Left cardiac atrium (tissue), 4 donors: ENCODE measurements at places on chromosomes 6 and 20.

- no peak for DNase-seq
Observed at GRCh38 chr20:20489648-20490341, 121.9 kb downstream of the INSM1 start.

- DNase-seq: peak; percentile 80
Observed at GRCh38 chr6:137313928-137314855, 95.0 kb upstream of the IFNGR1 start.

GRCh38 chr6:158121335-158121734 is 46.7 kb downstream of the SERAC1 start:
- DNase-seq: no peak

DNA sequence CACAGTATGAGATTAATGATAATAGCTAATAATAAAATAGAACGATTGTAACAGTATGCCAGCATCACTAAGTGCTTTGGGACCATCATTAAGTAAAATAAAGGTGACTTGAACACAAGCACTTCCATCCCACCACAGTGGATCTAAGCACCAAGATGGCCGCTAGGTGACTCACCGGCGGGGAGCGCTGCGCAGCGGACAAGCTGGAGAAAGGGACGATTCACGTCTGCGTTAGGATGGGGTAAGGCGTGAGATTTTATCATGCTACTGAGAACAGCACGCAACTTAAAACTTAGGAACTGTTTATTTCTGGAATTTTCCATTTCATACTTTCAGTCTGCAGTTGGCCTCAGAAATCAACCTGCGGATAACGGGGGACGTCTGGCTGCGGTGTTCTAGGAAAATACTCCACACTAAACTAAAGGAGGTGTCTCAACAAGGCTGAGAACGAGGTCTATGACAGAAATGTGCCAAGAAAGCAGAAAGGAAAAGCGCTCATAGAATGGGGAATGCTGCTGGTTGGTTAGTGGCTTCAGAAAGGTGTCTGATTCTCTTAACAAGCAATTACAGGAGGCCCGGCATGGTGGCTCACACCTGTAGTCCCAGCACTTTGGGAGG is 114.5 kb downstream of the GMPR start:
- no peak for DNase-seq

- no peak for DNase-seq
Observed at GRCh38 chr6:82741325-82741995, 324.2 kb downstream of the UBE3D start.

- DNase-seq: no peak
Observed at GRCh38 chr6:170440437-170440836, 112.7 kb downstream of the PSMB1 start.

GRCh38 chr20:12201289-12201991 is 283.7 kb downstream of the BTBD3 start:
- DNase-seq: no peak

GRCh38 chr6:167087857-167088354 is 35.0 kb upstream of the CCR6 start:
- no peak for DNase-seq

GRCh38 chr6:37309692-37310091 is 44.1 kb upstream of the RNF8 start:
- DNase-seq: no peak

DNA sequence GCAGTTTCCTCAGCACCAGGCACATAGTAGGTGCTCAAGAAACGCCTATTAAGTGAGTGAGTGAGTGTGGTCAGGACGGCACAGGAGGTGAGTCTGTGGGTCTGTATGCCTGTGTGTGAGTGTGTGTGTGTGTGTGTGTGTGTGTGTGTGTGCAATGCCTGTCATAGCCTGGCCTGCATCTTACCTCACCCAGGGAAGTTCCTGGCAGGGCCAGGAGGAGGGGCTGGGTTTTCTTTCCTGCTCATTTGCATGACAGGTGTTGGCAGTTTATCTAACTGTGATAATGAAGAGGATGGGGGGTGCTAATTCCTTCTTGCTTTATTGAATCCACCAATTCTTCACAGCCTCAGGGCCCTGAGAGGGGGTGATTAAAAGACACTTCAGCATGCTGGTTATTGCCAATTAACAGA is 146.7 kb upstream of the MLN start:
- no peak for DNase-seq

- DNase-seq: no peak
Observed at GRCh38 chr6:24911796-24912382, 23.9 kb downstream of the RIPOR2 start.

DNA sequence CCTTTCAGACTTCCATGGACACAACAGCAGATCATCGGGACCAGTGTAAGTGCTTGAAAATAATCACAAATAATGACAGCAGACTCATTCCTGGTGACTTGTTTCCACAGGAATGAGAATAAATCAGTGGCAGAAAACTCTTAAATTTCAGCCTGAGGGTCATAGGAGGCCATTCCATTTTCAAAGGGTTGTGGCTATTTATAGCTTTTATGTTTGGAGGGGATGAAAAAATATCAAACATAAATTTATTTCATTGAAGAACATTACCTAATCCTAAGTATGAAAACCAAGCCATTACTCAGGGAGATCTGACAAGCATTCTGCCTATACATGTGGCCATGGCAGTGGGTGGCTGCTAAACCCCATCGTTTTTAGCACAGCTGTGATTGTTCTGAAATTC is 173.6 kb upstream of the CNR1 start:
- no peak for DNase-seq

- DNase-seq: peak; percentile 61
Observed at GRCh38 chr6:20217324-20217855, 5.1 kb upstream of the MBOAT1 start.

GRCh38 chr6:128600397-128600951 is 80.1 kb upstream of the PTPRK start:
- DNase-seq: no peak

DNA sequence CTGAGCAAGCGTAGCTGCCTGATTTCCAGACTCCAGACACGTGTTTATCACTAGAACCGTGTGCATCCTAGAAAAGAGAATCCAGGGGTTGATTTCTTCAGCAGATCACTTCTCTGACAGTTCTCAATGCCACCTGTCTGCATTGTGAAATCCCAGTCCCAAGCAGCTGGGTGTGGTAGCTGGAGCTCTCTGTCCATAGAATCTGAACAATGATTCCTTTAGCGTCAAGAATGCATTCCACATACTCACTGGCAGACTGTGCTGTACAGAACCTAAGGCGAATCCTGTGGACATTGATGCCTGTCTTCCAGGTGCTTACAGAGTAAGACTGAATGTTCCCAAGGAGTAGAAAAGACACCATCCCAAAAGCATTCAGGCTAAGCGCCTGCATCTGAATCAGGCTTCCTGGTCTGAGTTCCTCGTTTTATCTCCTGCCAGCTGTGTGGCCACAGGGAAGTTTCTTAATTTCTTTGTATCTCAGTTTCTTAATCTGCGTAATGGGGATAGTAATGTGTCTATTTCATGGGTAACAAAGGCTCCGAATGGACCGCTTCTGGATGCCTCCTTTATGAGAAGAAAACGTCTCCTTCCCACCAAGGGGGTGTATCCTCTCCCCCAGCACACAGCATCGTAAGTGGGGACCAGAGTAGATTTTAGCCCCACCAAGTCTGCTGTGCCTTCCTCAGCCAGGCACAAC is 10.4 kb upstream of the TRAF3IP2 start:
- DNase-seq: no peak

DNA sequence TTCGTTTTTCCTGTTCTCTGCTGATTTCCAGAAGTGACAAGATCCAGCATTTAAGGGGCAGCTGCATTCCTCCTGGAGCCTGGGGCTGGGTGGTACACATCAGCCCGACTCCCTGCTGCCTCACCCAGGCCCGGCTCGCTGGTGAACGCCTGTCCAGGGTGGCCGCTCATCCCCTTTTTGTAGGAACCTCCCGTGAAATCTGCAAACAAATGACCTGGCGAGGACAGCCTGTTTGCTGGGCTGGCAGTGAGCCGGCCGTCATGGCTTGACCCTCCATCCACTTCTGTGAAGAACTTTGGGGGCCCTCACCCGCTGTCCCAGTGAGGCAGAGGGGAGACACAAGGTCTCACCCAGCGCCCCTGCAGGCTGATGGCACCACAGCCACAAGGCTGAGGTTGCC is 39.0 kb downstream of the PYGB start:
- DNase-seq: peak; percentile 9

DNA sequence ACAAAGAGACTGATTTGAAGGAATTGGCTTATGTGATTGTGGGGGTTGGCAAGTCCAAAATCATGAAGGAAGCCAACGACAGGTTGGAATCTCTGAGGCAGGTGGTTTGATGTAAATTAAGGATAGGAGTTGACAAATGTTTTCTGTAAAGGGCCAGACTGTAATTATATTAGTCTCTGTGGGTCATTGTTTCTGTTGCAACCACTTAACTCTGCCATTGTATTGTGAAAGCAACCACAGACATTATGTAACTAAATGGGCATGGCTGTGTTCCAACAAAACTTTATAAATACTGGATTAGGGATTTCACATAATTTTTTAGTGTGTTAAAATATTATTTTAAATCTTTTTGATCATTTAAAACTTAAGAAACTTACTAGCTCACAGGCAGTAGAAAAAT is 199.2 kb upstream of the MYLIP start:
- DNase-seq: no peak

DNA sequence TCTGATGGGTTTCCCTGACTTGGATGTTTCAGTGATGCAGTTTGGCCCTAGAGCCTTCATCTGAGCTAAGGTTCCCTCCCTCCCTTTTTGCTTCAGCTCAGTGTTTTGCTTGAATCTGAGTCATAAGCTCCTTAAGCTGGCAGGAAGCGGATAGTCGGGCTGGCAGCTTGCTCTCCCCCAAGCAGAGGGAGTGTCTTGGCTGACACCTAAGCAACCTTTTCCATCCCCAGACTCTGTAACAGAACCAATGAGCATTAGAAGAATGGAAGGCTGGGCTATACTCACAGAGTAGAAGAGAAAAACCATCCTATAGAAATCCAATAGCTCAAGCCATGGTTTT is 98.3 kb downstream of the HAO1 start:
- DNase-seq: peak; percentile 71

GRCh38 chr6:69391106-69391505 is 405.7 kb downstream of the LMBRD1 start:
- DNase-seq: no peak

DNA sequence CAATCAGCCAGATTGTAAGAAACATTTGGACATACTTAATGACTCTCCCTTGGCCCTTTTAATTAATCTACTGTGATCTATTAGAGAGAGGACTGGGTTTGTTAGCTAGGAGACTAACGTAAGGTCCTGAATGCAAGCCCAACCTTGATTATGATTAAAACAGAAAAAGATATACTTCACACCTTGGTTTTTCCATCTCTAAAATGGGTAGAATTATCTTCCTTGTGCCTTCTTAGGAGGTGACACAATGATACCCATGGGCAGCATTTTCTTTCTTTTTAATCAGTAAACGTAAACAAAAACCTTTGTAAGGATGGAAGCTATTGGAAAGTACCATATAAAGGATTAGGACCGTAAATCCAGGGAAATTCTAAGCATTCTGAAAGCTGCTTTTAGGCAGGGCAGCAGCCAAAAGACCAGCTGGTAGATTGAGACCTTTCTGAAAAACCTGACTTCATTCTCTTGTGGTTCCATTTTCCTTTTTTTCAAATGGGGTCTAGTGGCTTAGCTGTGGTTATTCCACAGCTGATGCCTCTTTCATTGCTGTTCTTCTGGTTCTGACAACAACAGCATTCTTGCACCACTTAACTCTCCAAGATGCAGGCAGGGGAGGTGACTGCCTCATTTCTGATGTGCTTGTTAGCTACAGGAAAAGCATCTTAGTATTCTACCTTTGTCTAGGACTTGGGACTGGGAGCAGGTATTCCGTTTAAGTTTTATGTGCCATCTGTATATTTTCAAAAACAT is 27.4 kb downstream of the RREB1 start:
- DNase-seq: no peak

DNA sequence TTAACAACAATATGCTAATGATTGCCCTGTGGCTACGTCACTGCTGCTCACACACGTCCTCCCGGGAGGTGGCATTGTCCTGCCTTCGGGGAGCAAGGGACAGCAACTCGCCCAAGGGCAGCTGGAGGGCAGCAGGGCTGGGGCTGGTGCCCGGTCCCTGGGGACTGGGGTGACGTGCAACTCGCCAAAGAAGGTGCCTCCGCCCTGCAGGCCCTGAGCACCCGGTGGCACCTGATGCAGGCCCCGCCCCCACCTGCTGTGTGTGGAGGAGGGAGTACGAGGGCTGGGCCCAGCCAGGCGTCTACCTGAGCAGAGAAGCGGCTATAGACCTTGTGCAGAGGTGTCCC is 64.8 kb upstream of the SLCO4A1 start:
- DNase-seq: no peak

GRCh38 chr6:110043366-110043994 is 65.4 kb downstream of the GPR6 start:
- DNase-seq: no peak

DNA sequence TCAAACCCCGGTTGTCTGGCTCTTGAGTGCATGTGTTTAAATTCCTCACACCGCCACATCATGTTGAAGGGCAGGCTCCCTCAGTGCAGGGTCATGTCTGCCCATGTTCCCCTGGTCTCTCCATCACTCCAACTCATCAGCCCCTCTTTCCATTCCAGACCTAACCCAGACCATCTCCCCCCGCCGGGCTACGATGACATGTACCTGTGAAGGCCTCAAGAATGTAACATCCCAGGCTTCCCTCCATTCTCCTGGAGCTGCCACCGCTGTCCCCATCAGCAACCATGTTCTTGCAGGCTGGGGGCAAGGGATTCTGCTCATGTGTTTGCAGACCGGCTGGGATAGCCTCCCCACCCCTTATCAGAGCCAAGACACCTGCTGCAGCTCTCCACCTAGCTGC is 19.9 kb downstream of the TMEM74B start:
- DNase-seq: no peak

- DNase-seq: no peak
Observed at GRCh38 chr6:33962246-33963027, 158.6 kb upstream of the MLN start.

GRCh38 chr6:148530394-148530953 is 187.8 kb downstream of the SASH1 start:
- DNase-seq: no peak

GRCh38 chr6:30231067-30231466 is 17.9 kb upstream of the TRIM26 start:
- DNase-seq: no peak

- no peak for DNase-seq
Observed at GRCh38 chr20:31322504-31322903, 14.1 kb upstream of the DEFB116 start.

- DNase-seq: no peak
Observed at GRCh38 chr6:145562771-145563615, 172.3 kb downstream of the EPM2A start.

- DNase-seq: no peak
Observed at GRCh38 chr6:135939208-135939591, 87.7 kb downstream of the PDE7B start.

GRCh38 chr6:112203577-112204349 is 50.6 kb downstream of the LAMA4 start:
- no peak for DNase-seq

GRCh38 chr6:131058236-131058635 is 4.8 kb downstream of the EPB41L2 start:
- no peak for DNase-seq

DNA sequence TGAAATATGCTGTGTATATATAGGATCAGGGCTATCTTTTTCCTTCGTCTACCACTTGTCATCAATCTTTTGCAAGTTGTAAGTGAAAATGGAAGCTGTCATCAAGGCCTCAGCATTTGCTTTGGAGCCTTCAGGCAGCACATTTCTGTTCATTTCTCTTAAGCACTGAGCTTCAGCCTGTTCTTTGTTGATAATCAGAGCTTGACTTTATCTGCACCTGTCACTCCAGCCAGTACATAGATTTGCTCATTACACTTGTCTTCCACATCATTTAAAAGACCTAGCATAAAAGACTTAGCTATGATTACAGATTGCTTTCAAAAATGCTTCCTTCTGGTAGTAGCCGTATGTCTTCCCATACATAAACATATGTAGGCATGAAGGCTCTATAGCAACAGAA is 189.8 kb upstream of the GRIK2 start:
- DNase-seq: no peak

GRCh38 chr6:64012351-64013001 is 376.9 kb downstream of the PHF3 start:
- DNase-seq: no peak
